ENCODE measurements at places on chromosomes 12 and 14.

- no peak for DNase-seq
These were observed 17.7 kb downstream of the RIN3 start for GRCh38 chr14:92531106-92531873.

DNA sequence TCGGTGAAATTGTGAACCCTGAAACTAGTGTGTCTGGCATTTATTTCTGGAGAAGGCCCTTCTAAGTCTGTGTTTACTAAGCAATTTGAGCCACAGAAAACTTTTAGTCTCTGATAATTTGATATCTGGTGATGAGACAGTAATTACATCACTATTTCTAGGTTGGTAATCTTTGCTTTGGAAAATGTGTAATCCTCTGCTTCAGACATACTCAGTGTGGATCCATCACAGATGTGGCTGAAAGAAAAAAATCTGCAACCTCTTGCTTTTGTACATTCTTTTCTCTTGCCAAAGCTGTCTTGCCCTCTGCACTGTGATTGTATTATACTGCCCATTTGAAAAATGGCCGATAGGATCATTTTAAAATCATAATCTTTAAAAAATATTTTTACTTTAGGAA, 78.1 kb downstream of the PELI2 start:
- DNase-seq, result peak; percentile 65

DNA sequence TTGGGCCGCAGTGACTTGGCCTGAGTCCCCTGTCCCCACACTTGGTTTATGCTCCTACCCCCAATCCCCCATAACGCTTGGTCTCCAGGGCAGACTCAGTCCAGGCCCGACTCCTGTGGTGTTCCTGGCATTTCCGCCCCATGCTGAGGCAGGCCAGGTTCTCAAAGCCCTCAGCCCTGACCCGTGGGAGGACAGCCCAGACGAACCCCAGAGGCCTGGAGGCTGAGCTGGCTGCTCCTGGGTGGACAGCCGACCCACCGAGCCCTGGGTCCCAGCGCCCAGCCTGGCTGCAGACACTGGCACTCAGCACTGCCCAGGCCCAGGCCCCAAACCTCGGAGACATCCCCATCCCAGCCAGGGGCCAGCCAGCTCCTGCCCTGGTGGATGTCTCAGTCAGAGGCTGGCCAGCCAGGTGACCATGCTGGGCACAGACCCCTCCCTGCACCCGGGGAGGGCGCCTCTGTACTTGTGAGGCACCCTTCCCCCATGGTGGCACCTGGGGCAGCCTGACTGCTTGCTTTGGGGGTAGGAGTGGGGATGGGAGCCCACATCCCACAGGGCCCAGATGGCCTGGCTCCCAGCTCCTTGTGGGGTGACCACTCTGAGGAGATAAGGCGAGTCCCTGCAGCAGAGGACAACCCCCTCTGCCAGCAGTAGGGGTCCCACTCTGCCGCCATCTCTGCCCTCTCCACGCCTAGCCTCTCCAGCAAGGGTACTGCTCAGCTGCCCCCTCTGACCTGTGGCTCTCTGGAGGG, 1.4 kb downstream of the PLD4 start:
- no peak for DNase-seq

- no peak for DNase-seq
These were observed 85.5 kb upstream of the TRAF3 start for GRCh38 chr14:102691763-102692162.

- DNase-seq, result no peak
These were observed 118.5 kb downstream of the RFLNA start for GRCh38 chr12:124413401-124413800.

- no peak for DNase-seq
These were observed 3.8 kb downstream of the PLEKHG7 start for GRCh38 chr12:92706594-92706993.

DNA sequence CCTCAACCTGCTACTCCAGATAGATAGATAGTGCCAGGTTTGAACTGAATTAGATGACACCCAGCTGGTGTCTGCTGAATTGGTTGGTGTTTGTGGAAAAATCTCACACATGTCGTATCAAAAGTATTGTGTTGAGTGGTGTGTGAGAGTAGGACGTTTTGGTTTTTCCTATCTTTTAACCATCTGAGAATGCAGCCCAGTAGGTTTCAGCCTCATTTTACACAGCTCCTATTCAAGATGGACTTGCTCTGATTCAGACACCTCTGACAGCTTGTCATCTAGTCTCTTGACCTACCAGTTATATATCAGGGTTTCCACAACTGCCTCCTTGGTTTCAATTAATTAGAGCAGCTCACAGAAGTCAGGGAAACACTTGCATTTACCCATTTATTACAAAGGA, 254.4 kb downstream of the KTN1 start:
- no peak for DNase-seq

DNA sequence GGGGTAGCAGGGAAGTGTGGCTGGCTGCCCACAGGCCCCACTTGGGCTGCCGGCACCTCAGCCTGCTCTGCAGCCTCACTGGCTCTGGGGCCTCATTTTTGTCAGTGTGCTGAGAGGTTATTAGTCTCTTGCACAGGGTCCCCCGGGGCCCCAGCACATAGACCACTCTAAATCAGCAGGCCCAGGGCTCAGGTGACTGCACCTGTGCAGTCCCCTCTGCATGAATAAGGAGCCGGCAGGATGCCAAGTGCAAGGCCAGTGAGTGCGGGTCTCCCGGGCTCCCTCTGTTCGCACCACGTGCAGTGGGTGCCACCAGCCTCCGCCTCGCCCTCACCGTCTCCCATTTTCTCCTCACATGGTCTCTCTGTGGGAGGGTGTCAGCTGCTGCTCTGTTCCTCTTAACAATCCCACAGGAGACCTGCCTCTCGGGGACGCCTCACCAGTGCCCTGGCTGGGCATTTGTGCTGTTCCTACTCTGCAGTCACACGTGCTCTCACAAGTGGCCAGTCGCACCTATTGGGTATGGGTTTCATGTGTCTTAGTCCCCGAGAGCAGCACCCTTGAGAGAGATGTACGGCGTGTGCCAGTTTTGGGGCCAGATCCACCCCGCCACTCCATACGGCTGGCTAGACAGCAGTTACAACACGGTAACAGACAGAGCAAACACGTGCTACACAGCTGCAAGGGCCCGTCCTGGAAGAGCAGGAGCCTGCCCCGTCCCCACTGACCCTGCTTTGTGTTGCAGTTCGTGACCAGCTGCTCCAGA, 40.4 kb downstream of the MMAB start:
- no peak for DNase-seq

GRCh38 chr12:116771651-116772050, 33.5 kb downstream of the RNFT2 start:
- peak; percentile 8 for DNase-seq

DNA sequence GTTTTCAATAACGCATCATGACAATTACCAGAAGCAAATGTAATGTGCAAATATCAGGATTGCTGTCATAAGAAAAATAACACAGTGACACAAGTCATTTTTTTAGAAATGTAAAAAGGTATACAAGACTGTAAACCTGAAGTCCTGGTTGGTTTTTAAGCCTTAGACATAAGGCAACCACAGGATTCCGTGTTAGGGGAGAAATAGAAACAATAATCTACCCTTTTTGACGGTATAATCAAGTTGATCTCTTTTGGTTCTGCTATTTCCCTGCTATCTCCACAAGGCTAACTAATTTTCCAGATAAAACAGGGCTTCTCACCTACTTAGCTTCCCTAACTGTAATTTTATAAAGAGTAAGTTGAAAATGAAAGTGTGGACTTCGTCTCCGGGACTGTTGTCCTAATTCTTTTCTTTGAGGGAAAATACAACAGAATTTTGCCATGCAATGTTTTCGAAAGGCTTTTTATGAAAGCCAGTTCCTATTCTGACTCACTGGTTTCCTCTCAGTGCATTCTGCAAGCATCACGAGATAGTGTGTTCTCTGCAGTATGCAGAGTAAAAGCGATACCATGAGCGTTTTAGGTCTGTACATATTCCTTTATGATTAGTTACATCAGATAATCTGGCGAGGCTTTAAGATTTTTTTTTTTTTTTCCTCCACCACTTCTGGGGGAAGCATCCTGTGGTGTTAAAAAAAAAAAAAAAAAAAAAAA, 10.6 kb downstream of the MYO1H start:
- peak; percentile 40 for DNase-seq

- DNase-seq, result no peak
These were observed 3.4 kb downstream of the PTPN6 start for GRCh38 chr12:6954316-6955107.

GRCh38 chr14:85788470-85789233, 258.7 kb downstream of the FLRT2 start:
- DNase-seq, result no peak

DNA sequence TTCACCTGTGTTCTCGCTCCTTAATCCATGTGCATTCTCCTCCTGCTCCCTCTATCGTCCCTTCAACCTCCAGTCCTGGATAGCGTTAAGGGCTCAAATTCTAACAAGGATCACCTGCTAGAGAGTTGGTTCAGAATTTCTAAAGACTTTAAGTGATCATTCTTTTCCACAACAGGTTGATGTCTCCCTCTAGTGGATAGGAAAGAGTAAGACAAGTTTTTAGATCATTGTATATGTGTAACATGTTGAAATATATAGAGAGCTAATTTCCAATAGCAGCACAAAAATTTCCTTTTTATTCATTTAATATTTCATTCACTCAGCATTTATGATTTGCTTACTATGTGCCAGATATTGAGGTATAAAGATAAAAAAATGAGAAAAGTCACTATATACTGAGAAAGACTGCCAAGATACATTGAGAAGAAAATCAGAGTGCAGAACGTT, 9.3 kb upstream of the ESR2 start:
- DNase-seq, result peak; percentile 75

DNA sequence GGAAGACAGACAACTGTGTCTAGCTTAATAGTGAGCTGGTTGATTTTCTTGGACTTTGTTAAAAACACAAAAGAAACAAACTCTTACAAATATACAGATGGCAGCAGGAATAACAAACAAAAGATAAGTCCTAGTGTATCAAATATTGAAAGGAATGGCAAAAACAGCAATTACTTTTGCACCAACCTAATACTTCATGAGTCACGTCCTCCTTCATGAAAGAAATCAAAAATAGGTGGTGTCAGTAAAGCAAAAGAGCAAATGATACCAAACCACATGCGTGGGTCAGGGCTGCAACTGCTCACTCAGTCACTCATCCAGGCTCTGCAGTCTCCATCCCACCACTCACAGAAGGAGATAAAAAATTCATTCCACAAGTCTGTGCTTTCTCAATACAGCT, 11.8 kb downstream of the ATG14 start:
- no peak for DNase-seq

GRCh38 chr14:61894452-61895077, 132.3 kb downstream of the SNAPC1 start:
- peak; percentile 72 for DNase-seq

GRCh38 chr12:92109613-92110012, 36.0 kb downstream of the BTG1 start:
- no peak for DNase-seq

DNA sequence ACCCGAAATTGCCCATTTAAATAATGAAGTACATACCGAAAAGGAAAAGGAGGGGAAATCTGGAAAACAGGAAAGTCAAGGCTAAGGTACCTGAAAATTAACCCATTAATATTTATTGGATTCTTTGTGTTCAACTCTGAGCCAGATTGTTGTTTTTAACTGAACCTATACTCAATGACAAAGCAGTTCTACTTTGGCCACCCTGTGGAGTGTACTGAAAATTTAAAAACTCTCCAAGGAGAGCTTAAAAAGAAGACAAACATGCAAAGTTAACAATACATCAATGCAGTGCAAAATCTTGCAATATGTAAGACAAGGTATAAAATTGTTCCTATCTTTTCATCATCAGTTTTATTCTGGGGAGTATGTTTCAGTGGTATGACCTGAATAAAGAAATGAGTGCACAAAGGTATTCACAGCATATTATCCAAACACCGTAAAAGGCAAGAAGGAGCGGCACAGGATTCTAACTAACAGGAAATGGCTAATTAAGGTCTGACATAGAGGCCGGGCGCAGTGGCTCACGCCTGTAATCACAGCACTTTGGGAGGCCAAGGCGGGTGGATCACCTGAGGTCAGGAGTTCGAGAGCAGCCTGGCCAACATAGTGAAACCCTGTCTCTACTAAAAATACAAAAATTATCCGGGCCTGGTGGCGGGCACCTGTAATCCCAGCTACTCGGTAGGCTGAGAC, 1.7 kb downstream of the USP44 start:
- no peak for DNase-seq

GRCh38 chr12:124745891-124746570, 117.6 kb downstream of the SCARB1 start:
- peak; percentile 98 for DNase-seq

- peak; percentile 28 for DNase-seq
These were observed 260.6 kb upstream of the GARIN6 start for GRCh38 chr12:99386907-99387306.

DNA sequence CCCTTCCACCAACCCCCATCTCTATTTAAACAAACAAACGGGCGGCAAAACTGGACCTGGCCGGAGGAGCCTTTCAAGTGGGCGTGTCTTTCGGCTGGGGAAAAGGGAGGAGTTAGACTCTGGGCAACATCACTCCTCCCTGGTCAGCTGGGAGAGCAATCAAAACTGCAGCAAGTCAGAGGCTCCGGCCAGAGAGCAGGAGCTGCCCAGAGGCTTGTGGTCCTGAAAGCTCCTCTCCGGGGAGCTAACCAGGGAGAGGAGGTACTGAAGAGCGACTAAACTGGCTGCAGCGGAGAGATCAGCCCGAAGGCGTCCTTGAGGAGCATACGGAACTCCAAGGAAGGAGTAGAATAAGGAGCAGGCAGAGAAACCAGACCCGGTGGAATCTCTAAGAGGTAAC, at the start of gene NEUROD4:
Gene NEUROD4 (plus strand): TSS at position 191 of the 400 bp plus-strand sequence. CDS start 6,466 bp downstream, outside the sequence.
- peak; percentile 71 for DNase-seq

DNA sequence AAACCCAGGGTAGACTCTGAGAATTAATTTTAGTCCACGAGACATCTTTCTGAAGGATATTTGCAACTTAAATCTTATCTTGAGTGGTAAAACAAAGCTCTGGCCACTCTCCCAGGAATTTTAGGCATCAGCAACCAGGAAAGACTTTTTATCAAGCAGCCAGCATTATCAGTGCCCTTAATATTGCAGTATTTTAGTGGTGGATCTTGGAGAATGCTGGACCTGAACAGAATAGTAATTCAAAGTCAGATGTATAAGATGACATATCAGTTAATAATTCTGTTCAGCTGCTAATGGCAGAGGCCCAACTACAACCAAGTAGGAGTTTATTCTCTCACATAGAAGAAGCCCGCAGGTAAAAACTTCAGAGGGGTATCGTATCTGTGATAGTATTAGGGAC, 59.0 kb upstream of the CRY1 start:
- DNase-seq, result no peak

DNA sequence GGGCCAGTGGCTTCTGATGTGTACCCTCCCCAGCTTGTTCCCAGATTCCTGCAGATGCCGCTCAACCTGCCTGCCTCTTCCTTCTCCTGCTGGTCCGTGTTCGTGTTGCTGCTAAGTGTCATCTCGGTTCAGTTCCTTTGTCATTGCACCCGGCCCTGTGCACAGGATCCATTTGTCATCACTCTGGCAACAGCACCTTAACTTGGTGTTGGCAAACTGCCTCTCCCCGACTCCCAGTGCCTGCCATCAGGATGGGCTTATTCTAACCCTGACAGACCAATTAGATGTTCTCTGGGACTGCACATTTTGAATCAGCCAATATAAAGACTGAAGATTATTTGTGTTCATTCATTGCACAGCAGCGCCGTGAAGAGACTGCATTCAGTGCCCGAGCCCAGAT, 73.3 kb downstream of the CCDC92 start:
- DNase-seq, result no peak

GRCh38 chr14:77918448-77918847, 118.5 kb downstream of the ADCK1 start:
- no peak for DNase-seq

- no peak for DNase-seq
These were observed 11.9 kb downstream of the MAP1LC3B2 start for GRCh38 chr12:116571089-116571488.

GRCh38 chr12:106138633-106139421, at the start of gene NUAK1:
Gene NUAK1, minus strand, starts transcription at chr12:106138954. Its CDS starts 301 bp downstream, at chr12:106138653.
- peak; percentile 69 for DNase-seq

All from cardiac fibroblast (primary cell).